Thymus (tissue), 14 donors: ENCODE measurements at places on chromosomes 11 and 22. TPM values are rescaled to one million over a fixed set of nuclear protein-coding genes. Genes with fewer than 3 reads are reported as not detected.

GRCh38 chr11:1299621-1300020 lies 9.8 kb downstream of the TOLLIP start:
- no peak for DNase-seq
- no peaks in the 10 kb centered on the region for H3K4me1 ChIP-seq
- H3K27me3 ChIP-seq, result no peaks in the 10 kb centered on the region
- no peak overlapping the region for H3K4me3 ChIP-seq

- no peak overlapping the region for H3K4me3 ChIP-seq
- H3K27ac ChIP-seq, result no peak overlapping the region
- H3K36me3 ChIP-seq, result peaks cover 6% of the 10 kb centered on the region
- no peak for DNase-seq
- no peaks in the 10 kb centered on the region for H3K4me1 ChIP-seq
These were observed 15.9 kb downstream of the PTDSS2 start for GRCh38 chr11:465896-466530.

GRCh38 chr11:117094776-117095175 lies 3.5 kb downstream of the SIK3 start:
- H3K4me1 ChIP-seq, result peaks cover 35% of the 10 kb centered on the region
- peak overlapping the region; percentile 52 for H3K27ac ChIP-seq
- peak overlapping the region; percentile 29 for H3K4me3 ChIP-seq
- no peak for DNase-seq

DNA sequence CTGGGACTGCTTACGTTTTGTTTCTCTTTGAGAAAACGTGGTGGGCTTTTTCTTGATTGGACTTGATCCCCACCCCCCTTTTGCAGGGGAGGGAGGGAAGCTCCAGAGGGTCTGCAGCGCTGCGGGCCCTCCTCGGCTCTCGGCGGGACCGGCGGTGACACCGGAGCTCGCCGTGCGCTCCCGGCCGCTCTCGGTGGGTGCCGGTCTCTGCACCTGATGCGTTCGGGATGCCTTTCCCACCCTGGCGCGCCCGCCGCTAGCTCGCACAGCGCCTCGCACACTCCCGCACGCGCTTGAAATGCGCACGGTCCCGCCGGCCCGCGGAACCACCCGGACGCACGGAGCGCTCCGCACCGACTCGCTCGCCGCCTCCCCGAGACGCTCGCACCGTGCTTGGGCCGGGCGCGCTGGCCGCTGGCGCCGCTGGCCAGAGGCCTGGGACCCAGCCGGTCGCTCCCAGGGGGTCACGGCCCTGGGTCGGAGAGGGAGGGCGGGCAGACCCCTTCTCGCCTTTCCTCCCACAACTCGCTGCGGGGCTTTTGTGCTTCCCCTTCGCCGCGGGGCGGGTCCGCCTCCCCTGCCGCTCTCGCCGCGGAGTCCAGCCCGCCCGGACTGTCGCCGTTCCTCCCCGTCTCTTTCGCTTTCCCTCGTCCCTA lies 1.0 kb downstream of the ZBTB16 start:
- peak overlapping the region; percentile 87 for H3K27ac ChIP-seq
- H3K36me3 ChIP-seq, result peaks cover 5% of the 10 kb centered on the region
- H3K4me3 ChIP-seq, result peak overlapping the region; percentile 59

- no peaks in the 10 kb centered on the region for H3K27me3 ChIP-seq
- no peak overlapping the region for H3K4me3 ChIP-seq
- no peak overlapping the region for H3K27ac ChIP-seq
These were observed 66.7 kb downstream of the DSCAML1 start for GRCh38 chr11:117730208-117730800.

GRCh38 chr22:18947905-18948304 lies 11.8 kb upstream of the PRODH start:
- no peak overlapping the region for H3K27ac ChIP-seq
- H3K4me1 ChIP-seq, result no peaks in the 10 kb centered on the region
- H3K4me3 ChIP-seq, result no peak overlapping the region

DNA sequence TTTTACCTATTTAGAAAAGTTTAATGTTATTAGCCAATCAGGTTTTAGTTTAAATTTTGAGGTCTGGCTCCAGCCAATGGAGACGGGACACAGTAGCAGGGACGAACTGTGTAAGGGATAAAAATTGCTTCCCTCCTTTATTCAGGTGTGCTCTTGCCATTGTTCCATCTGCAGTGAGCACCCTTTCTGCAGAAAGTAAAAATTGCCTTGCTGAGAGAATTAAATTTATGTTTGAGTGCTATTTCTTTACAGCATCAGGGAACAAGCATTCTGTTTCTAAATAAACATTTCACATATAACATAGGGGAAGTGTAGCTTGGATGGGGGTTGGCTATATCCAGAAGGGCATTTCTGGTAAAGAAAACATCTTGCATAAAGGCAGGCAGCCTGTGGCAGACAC lies 36.4 kb upstream of the ZNRF3 start:
- no peaks in the 10 kb centered on the region for H3K4me1 ChIP-seq
- no peak overlapping the region for H3K4me3 ChIP-seq
- no peaks in the 10 kb centered on the region for H3K36me3 ChIP-seq
- no peak for DNase-seq
- no peak overlapping the region for H3K27ac ChIP-seq
- no peaks in the 10 kb centered on the region for H3K27me3 ChIP-seq

DNA sequence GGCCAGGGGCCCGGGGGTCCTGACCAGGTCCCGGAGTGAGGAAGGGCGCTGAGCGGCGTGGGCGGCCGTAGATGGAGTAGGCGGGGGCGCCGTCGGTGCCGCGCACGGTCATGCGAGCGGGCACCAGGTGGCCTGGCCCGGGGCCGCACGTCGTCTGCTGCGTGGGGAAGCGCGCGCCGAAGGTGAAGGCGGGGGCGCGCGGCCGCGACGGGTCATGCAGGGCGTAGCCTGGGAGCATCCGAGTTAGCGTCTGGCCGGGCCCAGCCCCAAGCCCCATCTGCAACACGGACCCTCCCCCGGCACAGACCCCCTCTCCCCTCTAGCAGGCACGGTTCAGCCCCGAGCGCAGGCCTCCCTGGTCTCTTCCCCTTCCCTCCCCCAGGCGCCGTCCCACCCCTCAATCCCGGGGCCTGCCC lies 1.7 kb upstream of the TYMP start:
- H3K4me1 ChIP-seq, result peaks cover 9% of the 10 kb centered on the region
- peak overlapping the region; percentile 50 for H3K4me3 ChIP-seq
- H3K36me3 ChIP-seq, result peaks cover 3% of the 10 kb centered on the region
- peaks cover 58% of the 10 kb centered on the region for H3K27me3 ChIP-seq
- DNase-seq, result peak; percentile 31

- no peak overlapping the region for H3K4me3 ChIP-seq
- no peaks in the 10 kb centered on the region for H3K4me1 ChIP-seq
- H3K36me3 ChIP-seq, result peaks cover 37% of the 10 kb centered on the region
- H3K27me3 ChIP-seq, result no peaks in the 10 kb centered on the region
- no peak for DNase-seq
These were observed 27.5 kb upstream of the HIKESHI start for GRCh38 chr11:86274503-86274902.

MS4A1 gene
- total RNA-seq, result 27.5 TPM
